GM23338 (cell line): ENCODE measurements at places on chromosomes 1 and 21.

DNA sequence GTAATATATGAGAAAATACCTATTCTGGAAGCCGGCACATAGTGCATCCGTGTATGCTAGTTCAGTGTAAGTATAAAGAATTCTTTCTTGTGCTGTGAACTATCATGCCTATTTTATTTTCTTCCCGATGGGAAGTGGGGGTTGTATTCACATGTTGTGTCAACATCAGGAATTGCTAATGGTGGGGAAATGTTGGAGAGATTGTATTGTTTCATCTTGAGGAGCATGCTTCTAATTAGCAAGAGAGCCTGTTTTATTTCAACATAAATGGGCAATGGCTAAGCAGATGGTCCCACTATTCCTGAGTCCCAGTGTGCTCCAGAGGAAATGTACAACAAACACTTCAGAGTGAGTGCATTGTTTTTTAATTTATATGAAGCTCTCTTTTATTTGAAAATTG, 485.2 kb downstream of the PLPP3 start:
- H3K27me3 ChIP-seq: no peaks in the 10 kb centered on the region
- H3K4me1 ChIP-seq: no peaks in the 10 kb centered on the region
- H3K27ac ChIP-seq: no peak overlapping the region
- no peaks in the 10 kb centered on the region; the same call in 1 of the 2 replicates for H3K36me3 ChIP-seq

GRCh38 chr1:36351227-36351977, 28.0 kb upstream of the EVA1B start:
- peaks cover 4% of the 10 kb centered on the region; the same call in 1 of the 2 replicates for H3K36me3 ChIP-seq
- no peaks in the 10 kb centered on the region for H3K27me3 ChIP-seq
- H3K27ac ChIP-seq: no peak overlapping the region
- DNase-seq: no peak

DNA sequence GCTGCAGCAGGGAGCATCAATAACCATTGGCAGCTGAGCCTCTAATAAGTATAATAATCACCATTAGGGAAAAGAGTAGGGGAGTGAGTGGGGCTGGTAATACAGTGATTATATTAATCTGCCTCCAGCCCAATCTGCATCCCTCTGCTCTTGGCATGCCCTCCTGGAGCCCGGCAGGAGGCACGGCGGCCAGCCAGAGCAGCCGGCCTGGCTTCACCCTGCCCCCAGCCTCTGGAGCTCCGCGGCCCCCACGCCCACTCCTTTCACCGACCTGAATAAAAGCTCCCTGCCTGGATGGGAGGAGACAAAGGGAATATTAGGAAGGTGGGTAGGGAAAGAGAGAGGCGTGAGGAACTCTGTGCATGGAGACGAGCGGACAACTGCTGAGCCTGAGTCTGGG, 28.3 kb downstream of the OPTC start:
- peaks cover 60% of the 10 kb centered on the region for H3K4me1 ChIP-seq
- H3K4me3 ChIP-seq: no peak overlapping the region
- no peak for DNase-seq
- no peak overlapping the region for H3K27ac ChIP-seq

DNA sequence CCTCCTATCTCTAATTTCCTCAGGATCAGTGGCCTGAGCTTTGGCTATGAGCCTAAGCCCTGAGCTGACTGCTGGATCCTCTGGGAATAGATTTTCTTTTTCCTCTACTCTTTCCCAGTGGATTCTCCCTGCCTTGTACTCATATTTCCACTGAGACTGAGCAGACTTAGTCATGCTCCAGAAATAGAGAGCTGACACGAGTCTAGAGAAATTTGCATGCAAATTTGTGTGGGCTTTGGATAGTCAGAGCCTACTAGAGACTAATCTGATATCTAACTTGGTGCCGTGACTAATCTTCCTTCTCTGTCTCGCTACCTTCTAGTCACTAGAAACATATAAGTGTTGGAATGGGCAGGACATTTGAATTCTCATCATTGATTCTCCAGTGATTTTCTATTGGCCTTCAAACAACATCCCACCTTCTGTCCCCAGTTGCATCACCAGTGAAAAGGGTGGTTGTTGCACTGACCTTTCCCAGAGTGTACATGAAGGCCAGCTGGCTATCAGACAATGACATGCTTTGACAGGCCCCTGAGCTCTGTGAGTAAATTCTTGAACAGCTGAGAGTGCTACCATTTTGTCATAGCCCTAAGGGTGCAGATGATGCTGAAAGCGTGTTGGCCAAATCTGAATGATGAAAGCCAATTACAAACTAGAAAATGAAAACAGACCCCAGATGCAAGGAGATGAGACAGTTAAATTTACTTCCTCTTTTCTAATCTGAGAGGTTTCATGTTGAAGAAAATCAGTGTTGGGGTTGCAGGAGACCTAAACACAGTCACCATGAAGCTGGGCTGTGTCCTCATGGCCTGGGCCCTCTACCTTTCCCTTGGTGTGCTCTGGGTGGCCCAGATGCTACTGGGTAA, at the start of gene FCRLA:
Gene FCRLA (plus strand): TSS at position 748 of the 866 bp plus-strand sequence. CDS start 36 bp downstream, at position 784.
- no peaks in the 10 kb centered on the region for H3K36me3 ChIP-seq
- DNase-seq: no peak
- no peak within 1 kb of the TSS for H3K27ac ChIP-seq
- H3K4me1 ChIP-seq: no peaks in the 10 kb centered on the region
- H3K27me3 ChIP-seq: no peaks in the 10 kb centered on the region

GRCh38 chr1:157274698-157275534, 136.7 kb upstream of the ETV3 start:
- H3K4me1 ChIP-seq: peaks cover 36% of the 10 kb centered on the region
- peaks cover 45% of the 10 kb centered on the region for H3K27me3 ChIP-seq
- H3K36me3 ChIP-seq: no peaks in the 10 kb centered on the region
- no peak overlapping the region for H3K27ac ChIP-seq
- no peak overlapping the region for H3K4me3 ChIP-seq

DNA sequence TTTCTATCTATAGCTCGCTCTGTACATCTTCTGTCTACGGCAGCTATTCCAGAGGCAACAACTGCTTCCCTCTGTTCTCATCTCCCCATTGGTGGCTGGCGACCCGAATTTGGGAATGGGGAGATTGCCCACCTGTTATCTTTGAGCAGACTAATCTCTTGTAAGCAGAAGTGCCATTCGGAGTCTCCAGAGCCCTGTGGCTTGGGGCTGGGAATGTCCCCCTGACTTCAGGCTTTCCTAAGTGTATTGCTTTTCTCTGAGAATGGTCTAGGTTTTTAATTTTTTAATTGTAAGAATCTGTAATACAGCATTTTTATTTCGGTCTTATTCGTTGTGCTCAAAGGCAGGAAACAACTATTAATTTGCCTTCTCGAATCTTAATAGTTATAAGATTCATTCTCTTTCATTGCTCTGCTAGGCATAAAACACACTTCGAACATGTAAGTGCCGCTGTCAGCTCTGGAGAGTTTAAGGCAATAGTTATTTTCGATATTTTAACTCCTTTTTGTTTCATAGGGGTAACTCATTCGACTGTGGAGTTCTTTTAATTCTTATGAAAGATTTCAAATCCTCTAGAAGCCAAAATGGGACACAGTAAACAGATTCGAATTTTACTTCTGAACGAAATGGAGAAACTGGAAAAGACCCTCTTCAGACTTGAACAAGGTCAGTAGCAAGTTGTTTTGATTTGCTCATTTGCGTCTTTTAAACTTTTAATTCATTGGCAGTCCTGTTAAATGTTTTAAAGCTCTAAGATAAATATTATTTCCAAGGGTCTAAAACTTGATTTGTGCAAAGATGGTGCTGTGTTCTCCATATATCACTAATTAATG, 514 bp downstream of the AGL start:
- 0 out of 2 replicates have a peak, but pooled peaks cover 6% of the 10 kb centered on the region for H3K36me3 ChIP-seq
- no peaks in the 10 kb centered on the region for H3K27me3 ChIP-seq
- no peak for DNase-seq
- peak overlapping the region; percentile 92 for H3K27ac ChIP-seq
- H3K4me1 ChIP-seq: peaks cover 16% of the 10 kb centered on the region; the same call in 1 of the 2 replicates
